Caco-2 (cell line): ENCODE measurements at places on chromosomes 5 and 9. TPM values are rescaled to one million over a fixed set of nuclear protein-coding genes. Genes with fewer than 3 reads are reported as not detected.

The SCGB3A1 gene
- not detected in 2 replicates for total RNA-seq

The S1PR3 gene
- total RNA-seq: 0.95 and 1.00 TPM in 2 replicates

The ZDHHC11B gene
- total RNA-seq: 1.00 and 1.1 TPM in 2 replicates

DNA sequence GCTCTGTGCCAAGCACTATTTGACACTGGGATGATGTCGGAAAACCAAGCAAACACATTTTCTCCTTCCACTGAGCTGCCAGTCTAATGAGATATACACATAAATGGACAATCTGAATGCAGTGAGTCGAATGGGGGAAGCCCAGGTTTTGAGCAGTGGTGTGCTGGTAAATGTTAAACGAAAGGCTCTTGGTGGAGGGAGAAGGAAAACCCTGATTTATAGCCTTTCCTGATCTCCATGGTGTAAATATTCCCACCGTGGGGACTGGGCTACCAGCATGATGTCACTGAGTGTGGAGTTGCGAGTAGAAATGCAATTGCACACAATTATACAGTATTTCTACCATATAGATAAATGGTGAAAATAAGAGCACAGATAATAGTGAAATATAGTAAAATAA lies 5.0 kb upstream of the GSN start:
- no peak for DNase-seq

- no peak for DNase-seq
These were observed 39.9 kb downstream of the MVB12B start for GRCh38 chr9:126366366-126367011.

DNA sequence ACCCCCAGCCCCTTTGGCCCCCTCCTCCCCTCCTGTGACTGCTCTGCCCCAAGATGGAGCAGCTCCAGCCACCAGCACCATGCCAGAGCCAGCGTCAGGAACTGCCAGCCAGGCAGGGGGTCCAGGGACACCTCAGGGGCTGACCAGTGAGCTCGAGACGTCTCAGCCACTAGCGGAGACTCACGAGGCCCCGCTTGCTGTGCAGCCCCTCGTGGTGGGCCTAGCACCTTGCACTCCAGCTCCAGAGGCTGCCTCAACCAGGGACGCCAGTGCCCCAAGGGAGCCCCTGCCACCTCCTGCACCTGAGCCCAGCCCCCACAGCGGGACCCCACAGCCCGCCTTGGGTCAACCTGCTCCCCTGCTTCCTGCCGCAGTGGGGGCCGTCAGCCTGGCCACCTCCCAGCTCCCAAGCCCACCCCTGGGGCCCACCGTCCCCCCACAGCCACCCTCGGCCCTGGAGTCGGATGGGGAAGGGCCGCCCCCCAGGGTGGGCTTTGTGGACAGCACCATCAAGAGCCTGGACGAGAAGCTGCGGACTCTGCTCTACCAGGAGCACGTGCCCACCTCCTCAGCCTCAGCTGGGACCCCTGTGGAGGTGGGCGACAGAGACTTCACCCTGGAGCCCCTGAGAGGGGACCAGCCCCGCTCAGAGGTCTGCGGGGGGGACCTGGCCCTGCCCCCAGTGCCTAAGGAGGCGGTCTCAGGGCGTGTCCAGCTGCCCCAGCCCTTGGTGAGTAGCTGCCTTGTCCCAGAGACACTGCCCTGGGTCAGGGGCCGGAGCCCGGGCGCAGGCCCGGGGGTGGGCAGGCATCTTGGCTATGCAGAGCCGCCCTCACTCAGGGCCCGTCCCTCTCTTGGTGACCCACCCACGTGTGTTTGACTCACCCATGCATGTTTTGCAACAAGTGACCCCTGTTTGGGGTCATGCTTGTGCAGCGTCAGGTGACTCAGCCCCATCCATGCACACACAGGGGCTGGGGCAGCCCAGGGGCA lies 105.2 kb downstream of the WNK2 start:
- DNase-seq: no peak

DNA sequence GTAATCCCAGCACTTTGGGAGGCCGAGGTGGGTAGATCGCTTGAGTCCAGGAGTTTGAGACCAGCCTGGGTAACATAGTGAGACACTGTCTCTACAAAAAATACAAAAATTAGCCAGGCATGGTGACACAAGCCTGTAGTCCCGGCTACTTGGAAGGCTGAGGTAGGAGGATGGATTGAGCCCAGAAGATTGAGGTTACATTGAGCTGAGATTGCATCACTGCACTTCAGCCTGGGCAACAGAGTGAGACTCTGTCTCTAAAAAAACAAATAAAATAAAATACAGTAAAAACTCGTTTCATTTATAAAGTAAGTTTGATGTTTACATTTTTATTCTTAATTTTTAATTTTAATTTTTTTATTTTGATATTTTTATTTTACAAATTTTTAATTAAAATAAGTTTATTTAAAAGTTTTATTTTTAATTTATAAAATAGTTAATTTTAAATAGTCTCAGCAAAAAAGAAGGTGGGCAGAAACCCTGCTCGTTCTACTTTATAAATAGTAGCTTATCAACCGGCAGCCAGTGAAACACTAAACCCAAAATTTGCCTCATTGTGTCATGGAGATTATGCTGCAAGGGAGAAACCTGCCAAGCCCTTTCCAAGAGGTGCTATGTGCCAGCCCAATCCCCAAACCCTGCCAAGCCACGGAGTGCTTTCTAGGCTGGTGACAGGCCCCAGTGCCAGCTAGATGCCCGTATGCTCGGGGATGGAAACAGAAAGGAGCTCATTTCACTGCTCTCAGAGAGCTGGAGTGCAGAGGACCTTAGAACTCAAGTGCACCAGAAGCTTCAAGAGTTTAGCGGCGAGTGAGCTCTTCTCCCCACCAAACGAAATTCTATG lies 38.9 kb downstream of the SERINC5 start:
- DNase-seq: no peak
